Stimulated activated CD4-positive, alpha-beta T cell treated with anti-CD3 and anti-CD28 coated beads, Interleukin-12 subunit alpha, Interleukin-12 subunit beta, amount 100 ng/mL, for 24 hours (primary cell): ENCODE measurements at places on chromosomes 12 and 14.

DNA sequence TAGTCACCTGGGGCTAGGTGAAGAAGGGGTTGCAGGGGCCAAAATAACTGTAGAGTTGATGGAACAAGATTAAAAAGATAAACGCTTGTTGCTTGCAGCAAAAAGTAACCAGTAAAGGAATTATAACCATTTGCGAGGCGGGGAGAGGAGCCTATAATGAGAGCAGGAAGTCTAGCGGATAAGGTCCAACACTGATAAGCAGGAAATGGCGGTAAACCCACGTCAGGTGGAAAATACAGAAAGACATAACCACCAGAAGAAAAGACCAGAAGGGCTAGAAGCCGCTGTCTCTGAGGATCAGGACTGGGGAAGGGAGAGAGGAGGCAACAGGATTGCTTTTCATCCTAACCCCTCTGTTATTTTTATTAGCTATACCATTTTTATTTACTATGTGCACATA is 303.3 kb downstream of the DPF3 start:
- DNase-seq, result no peak

DNA sequence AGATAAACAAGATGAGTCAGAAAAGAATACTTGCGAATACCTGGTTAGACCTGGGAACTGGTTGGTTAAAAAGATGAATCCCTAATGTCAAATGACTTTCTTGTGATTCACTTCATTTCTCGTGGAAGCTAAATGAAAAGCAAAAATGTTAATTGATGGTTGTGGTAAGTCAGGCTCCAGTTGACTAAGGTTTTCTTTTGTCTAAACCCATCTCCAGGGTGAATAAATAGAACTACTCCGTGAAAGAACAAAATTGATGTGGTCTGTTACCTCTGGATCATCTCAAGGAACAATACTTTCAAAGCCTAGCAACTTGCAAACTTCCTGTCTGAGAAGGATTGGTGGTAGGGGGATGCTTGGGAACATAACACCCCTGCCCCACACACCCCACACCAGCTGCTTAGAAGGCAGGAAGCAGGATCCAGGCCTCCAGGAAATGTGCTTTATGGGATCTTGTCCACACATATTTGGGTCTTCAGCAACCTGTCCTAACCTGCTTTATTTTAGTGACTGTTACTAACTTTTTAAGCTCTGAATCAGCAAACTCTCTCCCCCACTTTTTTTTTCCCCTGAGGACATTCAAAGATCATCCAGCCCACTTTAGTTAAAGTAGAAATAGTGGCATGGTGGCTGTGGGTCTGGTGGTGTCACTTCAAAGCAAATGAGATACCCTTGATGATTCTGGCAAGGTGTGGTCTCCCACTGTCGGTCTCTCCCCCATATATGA is 60.4 kb upstream of the PTHLH start:
- no peak for DNase-seq

DNA sequence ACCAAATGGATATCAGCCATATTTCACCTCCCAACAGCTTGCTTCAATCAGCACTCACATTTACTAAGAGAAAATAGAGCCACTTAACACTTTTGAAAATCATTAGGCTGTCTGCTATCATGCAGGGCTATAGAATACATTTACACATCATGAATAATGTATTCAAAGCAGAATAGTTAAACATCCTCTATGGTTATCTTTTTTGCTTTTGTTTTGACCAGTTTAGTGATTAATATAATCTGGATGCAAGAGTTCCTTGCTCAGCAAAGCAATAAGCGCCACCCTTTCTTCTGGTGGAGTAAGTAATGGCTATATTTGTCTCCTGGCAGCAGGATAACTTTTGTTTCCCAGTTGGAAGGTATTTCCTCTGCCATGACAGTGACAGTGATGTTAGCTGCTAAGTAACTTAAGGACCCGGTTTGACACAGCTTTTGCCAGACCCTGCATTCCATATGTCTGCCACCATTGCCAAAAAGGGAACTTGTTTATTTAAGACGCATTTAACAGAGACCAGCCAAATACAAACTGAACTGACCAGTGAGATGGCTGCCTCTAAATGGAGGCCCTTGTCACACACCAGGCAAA is 70.3 kb upstream of the NR2C1 start:
- no peak for DNase-seq

GRCh38 chr12:98295681-98296080 is 219.7 kb upstream of the TMPO start:
- DNase-seq, result no peak

GRCh38 chr12:16352481-16352880 is 5.0 kb downstream of the MGST1 start:
- no peak for DNase-seq

DNA sequence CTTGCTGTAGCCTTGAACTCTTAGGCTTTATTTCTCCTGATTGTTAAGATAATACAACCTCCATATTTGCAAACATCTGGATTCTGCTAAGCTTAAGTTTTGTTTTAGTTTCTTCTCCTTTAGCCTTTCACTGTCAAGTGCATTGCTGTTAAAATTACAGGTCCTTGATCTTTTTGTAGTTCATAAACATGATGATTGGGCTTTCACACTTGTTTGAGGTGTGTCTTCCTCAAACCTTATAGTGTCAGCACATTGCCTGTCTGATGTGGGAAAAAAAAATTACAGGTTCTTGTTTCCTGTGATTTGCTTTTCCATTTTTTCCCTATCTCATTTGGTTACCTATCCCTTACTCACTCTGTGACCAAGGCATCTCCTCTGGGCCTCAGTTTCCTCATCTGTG is 59.2 kb downstream of the BICDL1 start:
- DNase-seq, result no peak

GRCh38 chr14:101097109-101097793 is 193.7 kb upstream of the RTL1 start:
- DNase-seq, result no peak

GRCh38 chr14:94428610-94429009 is 24.0 kb downstream of the SERPINA11 start:
- no peak for DNase-seq

- DNase-seq, result no peak
These were observed 121.0 kb downstream of the SCARB1 start for GRCh38 chr12:124742678-124743077.

DNA sequence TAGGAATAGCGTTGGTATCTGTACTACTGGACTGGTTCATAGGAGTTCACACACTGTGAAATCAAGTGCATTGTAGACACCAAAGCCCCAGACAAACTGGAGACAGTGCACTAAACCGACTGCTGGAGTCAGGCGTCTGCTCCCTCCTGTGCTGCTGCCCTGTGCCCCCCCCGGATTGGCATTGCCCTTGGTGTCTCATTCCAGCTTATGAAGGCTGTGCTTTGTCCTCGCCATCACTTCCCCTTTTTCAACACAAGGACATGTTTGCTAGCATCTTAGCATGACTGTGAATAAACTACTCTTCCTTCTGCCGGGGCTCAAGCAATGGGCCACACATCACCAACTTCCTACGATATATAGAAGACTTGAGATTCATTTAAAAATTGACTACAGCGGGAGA is 84.0 kb downstream of the TMCC3 start:
- no peak for DNase-seq

DNA sequence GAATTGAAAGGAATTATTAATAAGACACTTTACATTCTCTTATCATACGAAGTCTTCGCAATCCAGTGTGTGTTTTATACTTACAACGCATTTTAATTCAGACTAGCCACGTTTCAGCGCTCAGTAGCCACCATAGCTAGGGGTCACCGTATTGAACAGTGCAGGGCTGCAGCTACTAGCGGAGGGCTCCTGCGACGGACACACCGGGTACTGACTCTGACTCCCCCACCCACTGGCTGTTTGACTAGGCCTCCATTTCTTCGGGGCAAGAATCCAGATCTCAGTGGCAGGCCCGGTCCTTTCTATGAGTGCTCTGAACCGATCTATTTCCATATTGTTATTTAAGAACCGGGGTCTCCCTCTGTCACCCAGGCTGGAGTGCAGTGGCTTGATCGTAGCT is 1.5 kb upstream of the CDK2AP1 start:
- no peak for DNase-seq

GRCh38 chr12:47741340-47741703 is 16.0 kb upstream of the ENDOU start:
- DNase-seq, result no peak

DNA sequence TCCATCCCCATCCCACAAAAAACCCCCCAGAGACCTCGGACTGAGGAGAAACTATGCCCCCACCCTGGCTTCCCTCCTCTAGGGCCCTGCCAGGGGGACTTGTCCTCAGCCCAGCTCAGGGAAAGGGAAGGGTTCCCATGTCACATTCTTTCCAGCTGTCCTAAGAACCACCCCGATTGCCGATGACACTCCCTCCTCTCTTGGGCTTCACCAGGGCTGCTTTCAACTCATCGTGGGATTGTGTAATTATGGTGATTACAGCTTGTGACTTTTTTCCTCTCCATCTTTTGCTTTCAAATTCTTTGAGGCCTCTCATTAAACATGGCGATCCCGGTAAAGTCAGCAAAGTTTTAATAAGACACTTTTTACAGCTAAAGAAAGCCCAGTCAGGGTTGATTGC is 344.0 kb downstream of the DPF3 start:
- DNase-seq, result no peak

DNA sequence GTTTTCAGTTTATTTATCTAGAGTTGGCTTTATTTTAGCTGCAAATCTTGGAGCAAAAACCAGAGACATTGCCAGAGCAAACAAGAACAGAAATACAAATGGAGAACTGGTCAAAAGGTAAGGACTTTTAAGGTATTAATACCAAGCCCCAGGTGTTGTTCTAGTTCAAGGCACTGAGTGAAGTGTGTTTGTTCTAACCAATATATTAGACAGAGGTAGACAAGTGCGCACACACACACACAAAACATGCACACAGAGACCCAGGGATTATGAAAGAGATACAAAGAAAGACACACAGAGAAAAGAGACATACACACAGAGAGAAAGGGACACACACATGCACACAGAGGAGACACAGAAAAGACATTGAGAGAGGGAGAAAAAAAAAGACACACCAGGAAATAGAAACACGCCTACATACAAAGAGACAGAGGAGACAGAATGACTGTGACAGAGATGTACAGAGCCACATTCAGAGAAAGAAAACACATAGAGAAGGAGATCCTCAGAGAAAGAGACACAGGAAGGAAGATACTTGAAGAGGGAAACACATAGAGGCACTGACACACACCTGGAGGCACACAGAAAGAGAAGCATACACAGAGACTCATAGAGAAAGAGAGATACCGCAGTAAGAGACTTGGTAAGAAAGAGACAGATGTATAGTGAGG is 50.2 kb downstream of the MIPOL1 start:
- DNase-seq, result no peak

GRCh38 chr14:64095620-64096019 is 198.6 kb downstream of the ESR2 start:
- DNase-seq, result no peak

DNA sequence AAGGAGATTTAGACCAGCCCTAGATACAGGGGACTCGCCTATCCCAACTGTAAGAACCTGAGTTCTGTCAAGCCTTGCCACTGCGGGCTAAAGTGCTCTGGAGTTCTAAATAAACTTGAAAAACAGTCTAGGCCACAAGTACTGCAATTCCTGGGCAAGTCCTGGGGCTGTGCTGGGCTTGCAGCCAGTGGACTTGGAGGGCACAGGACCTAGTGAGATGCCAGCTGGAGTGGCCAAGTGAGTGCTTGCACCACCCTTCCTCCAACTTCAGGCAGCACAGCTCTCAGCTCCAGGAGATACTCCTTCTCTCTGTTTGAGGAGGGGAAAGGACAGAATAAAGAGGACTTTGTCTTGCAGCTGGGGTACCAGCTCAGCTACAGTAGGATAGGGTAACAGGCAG is 307.6 kb upstream of the FBXO33 start:
- no peak for DNase-seq

DNA sequence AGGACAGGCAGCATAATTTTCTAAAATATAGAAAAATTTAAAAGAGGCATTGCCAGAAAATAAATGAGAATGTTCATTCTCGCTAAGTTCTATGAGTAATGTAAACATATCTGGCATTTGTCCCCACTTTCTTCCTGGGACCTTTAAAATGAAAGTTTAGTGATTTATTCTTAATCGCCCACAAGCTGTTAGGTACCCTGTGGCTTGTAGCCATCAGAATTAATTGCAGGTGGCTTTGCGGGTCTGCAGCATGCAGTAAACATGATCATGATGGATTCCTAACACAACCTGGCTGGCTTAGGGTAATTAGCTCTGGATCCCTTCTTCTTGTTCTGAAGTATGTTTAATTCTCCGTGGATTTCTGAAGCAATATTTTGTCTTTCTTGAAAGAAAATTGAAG is 103.5 kb upstream of the FRMD6 start:
- DNase-seq, result no peak

DNA sequence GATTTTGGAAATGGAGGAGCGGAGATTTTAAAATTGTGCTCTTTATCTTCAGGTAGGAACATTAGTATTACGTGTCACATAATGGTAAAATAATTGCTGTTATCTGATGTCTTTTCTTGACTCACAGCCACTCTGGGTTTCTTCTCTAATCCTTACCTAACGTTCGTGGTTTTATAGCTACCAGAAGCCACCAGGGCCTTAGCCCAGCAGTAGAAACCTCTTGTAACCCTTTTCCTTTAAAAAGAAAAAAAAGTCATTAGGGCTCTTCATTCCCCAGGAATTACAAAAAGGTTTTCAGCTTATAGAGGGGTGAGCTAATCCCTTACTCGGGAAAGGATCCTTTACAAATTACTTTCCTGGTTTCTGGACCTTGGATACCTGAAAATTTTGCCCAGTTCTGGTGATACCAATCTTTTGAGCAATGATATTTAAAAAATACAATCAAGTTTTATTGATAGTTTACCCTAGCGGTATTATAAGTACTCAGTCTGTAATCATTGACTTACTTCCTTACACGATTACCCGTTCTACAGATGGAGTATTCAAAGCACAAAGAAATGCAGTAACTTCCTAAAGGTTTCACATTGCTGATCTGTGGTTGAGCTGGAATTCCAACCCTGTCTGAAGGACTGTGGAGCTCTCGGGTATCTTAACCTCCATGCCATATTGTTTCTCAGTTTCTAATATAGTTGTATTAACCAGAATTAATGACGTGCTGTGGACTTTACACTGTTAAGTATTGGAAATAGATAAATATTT is 1.6 kb downstream of the GABARAPL1 start:
- DNase-seq, result no peak

- DNase-seq, result no peak
These were observed 17.3 kb upstream of the CCDC196 start for GRCh38 chr14:66468778-66469367.

DNA sequence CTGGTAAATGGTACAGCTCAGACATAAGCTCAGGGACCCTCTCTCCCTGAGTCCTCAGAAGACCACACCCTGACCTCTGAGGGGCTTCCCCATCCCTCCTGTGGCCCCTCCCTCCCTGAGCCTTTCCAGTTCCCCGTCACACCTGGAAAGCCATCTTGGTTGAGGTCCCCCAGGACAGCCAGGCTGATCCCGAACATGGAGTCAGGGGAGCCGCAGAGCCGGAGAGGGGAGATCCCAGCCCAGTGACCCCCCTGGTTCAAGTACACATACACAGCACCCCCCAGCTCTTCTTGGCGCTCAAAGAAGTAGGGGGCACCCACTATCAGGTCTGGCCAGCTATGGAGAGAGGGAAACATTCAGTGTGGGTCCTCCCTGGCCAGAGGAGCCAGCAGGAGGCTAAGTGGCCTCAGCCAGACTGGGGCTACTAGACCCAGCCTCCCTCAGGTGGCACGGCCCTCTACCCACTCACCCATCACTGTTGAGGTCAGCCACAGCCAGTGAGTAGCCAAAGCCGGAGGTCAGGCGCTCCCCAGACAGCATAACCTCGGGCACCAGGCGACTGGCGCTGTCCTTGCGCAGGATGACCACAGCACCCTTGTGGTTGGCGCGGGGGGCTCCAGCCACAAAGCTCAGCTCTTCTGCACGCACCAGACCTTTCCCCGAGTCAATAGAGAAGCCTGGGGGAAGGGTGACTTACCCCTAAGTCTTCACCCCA is 9.3 kb downstream of the ITGA7 start:
- DNase-seq, result no peak

GRCh38 chr12:125166041-125166440 is 100.8 kb downstream of the AACS start:
- no peak for DNase-seq
